ACHN (cell line): ENCODE measurements at places on chromosomes 5 and 9.

DNA sequence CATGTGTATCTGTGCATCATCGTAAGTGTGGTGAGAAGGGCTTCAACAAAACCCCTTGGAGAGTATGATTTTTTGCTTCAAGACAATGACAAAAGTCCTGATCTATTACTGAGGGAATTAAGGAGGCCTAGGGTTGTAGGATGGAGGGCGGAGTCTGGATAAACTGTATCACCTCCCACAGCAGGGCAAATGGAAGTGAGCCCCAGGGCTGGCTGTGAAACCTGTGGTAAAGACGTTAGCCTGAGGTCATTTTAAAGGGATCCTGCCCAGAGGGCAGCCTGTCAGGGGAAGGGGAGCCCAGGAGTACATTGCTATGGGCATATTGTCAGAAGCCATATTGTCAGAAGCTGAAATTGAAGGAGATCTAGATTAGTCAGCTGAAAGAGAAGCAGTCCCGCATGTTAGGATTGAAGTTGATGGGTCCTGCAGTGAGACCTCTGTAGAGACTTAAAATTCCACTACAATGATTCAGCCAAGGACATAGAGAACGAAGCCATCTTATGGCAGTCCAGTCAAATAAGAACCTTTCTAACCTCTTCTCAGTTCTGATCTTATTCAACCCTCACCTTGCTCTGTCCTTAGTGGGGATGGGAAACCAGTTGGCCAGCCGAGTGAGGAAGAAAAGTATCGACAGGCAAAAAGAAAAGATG lies 26.9 kb downstream of the ADGRV1 start:
- no peak for DNase-seq

DNA sequence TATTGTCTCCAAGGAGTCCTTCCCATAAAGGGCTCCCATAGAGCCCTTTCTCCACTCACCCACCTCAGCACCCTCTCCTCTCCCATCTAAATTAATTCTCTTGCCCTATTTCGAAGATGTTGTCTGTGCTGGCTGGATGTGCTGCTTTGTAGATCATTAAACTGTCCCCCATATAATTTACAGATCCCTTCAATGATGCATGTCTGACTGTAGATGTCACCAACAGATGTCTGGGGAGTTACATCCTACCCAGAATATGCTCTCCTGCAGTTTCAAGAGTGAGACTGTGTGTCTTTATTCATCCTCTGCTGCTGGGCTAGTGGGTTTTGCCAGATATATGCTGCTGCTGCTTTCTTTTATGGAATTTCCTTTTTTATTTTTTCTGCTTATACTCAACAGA lies 351.2 kb downstream of the MLLT3 start:
- no peak for DNase-seq

- no peak for DNase-seq
These were observed 281.7 kb upstream of the TRPM3 start for GRCh38 chr9:71403106-71403505.

- no peak for DNase-seq
These were observed 770.0 kb upstream of the CDH10 start for GRCh38 chr5:25414742-25415141.

GRCh38 chr9:91741522-91741921 lies 208.5 kb downstream of the ROR2 start:
- no peak for DNase-seq

DNA sequence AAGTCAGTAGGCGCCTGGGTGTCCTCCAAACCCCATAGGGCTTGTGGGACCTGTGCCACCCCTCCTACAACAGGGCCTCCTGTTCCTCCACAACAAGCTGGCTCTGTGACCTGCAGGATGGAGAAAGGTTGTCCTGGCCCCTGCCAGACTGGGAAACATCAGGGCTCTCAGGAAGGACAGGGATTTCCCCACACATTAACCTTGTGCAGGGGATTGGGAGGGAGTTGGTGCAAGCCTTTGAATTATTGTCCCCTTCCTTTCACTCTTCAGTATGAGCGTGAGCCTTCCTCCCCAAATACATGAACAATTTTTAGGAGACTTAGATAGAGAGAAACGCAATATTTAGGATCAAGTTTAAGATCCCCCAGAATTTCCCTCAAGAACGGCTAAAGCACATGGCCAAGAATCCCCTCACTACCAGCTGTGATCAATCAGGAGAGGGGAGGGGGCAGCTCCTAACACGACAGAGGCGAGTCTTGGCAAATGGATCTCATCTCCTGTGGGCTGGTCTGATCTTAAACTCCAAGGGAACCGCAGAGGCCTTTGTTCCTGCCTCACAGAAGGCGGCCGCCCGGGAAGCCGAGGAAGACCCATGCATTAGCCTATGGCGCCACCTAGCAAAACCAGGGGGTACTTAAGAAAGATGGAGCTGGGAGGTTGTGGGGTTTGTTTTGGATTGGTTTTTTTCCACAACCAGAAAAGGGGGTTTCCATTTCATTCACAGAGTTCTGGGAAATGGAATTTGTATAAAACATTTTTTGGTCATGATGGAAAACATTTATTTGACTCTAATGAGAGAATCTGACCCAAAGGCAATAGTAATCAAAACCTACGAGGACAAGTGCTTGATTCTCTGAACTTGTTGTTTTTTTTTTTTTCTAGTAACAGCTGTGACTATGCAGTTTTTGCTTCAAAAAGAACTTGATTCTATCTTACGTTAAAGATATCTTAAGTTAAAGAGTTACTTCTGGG lies 36.1 kb upstream of the OSMR start:
- peak; percentile 67 for DNase-seq

DNA sequence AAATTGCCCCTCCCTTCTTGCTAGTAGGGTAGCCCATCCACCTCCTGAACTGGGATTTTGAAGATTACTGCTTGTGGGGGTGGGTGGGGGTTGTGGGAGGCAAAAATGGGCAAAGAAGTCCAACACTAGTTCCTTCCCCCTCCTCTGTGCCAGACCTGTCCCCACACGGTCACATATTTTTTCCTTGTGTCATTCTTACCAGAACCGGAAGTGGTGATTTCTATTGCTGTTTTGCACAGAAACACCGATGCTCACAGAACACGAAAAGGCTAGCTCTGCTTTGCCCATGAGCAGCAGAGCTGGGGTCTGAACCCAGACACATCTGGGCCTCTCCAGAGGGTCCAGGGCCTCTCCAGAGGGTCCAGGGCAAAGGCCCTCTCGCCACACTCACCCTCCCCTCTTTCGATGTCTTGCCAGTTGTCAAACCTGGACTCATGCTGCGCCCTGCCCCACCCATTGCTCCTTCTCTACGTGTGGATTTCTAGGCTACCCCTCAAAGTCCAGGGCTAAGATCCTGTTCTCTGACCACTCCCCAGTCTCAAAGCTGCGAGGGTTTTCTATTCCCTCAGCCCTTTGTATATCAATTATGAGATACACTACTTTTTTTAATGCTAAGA lies 264.4 kb upstream of the MSX2 start:
- DNase-seq: no peak

DNA sequence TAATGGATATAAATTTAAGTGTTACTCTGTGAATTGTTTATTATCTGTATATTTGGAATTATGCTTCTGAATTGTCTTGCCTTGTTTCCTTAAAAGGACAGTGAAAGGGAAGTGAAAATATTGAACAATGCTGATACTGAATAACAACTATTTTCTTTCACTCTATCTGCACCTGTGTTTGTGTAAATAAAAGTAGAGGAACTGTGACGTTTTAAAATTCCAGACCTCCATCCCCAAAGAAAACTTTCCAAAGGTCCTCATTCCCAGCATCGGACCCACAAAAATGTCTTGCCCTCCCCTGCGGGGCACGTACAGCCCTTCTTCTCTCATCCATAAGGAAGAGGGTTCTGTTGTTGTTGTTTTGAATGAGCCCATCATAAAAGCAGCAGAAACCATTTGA lies 100.0 kb downstream of the NLN start:
- DNase-seq: no peak

- no peak for DNase-seq
These were observed 51.2 kb upstream of the CTSL start for GRCh38 chr9:87674565-87675299.

DNA sequence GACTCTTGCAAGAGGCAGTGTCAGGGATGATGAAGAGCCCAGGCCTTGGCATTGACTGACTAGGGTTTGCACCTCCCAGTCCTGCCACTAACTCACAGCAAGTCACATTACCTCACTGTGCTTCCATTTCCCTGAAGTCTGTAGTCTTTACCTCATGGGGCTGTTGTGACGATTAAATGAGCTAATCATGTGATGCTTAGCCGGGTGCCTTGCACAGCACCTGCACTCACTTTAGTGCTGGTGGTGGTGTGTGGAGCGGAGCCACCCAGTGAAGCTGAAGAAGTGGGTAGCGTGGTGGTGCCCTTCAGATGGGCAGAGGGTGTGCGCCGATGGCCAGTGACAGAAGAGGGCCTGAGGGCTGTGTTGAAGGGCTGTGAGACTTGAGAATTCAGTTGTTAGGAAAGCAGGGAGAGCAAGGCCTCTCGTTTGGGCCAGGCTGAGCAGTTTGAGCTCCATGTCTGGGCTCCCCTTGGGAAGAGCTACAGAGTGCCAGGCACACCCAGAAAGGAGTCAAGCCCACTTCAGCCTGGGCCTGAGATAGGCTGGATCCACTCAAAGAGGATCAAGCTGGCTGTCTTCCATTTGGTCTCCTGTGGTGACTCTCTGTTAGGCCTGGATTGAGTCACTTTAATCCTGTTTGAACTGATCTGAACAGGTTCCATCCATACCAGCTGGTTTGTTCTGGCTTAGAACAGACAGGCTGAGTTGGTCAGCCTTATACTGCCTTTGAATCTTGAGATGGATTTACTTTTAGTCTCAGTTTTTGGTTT lies 42.5 kb downstream of the RALGPS1 start:
- DNase-seq: no peak

DNA sequence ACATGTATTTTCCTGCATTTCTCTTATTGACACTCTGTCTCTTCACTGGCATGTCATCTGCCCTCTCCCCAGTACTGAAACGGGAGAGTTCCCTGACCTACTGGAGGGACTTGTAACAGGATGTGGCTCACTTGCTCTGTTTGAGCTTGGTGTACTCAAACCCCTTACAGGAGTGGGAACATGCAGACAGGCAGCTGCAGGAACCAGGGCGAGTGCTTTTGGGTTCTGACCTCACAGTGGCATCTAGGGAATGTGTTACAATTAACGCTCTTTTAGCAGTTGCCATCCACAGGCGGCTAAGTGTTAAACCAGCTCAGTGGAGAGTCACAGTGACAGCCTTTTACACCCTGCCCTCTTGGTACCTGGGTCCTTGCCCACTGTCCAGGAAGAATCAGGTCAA lies 300.3 kb upstream of the GRAMD2B start:
- no peak for DNase-seq
